Frontal cortex (tissue), 4 donors: ENCODE measurements at places on chromosomes 6 and 20. TPM values are rescaled to one million over a fixed set of nuclear protein-coding genes. Genes with fewer than 3 reads are reported as not detected.

The TRIM40 gene
- total RNA-seq = not detected

The CST9 gene
- not detected for total RNA-seq

The C20orf144 gene
- total RNA-seq = 0.41 TPM

The ZSCAN23 gene
- total RNA-seq = 11.0 TPM

The C6orf58 gene
- 1.6 TPM for total RNA-seq

The CRYBG1 gene
- under 0.01 TPM for total RNA-seq

The ABHD16B gene
- not detected for total RNA-seq

The CCN2 gene
- total RNA-seq = 4.1 TPM

The IP6K3 gene
- total RNA-seq = not detected

The SLC16A10 gene
- 11.0 TPM for total RNA-seq

The RPL7L1 gene
- total RNA-seq = 157 TPM

The ZNF334 gene
- total RNA-seq = 11.4 TPM

The TAP1 gene
- 3.7 TPM for total RNA-seq

The ULBP3 gene
- total RNA-seq = 11.8 TPM
